Common myeloid progenitor, CD34-positive (primary cell): ENCODE measurements at places on chromosomes 2 and 18.

DNA sequence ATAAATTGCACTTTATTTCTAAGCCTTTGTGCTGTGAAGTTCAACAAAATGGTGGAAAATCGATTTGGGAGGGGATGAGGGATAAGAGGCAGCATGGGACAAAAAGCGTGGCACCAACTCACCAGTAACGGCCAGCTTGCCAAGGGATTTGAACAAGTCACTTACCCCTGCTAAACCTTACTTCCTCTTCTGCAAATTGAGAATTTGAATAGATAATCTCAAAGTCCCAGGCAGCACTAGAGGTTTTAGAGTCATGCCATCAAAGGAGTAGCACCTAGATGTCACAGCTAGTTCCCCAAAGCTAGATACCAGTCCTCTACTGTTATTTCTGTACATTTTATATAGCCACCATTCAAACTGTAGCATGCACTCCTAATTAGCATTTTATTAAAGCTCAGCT lies 83.7 kb upstream of the VRK2 start:
- peak; percentile 22 for DNase-seq
- H3K4me1 ChIP-seq, result no peaks in the 10 kb centered on the region
- H3K36me3 ChIP-seq, result no peaks in the 10 kb centered on the region
- no peak overlapping the region for H3K4me3 ChIP-seq

DNA sequence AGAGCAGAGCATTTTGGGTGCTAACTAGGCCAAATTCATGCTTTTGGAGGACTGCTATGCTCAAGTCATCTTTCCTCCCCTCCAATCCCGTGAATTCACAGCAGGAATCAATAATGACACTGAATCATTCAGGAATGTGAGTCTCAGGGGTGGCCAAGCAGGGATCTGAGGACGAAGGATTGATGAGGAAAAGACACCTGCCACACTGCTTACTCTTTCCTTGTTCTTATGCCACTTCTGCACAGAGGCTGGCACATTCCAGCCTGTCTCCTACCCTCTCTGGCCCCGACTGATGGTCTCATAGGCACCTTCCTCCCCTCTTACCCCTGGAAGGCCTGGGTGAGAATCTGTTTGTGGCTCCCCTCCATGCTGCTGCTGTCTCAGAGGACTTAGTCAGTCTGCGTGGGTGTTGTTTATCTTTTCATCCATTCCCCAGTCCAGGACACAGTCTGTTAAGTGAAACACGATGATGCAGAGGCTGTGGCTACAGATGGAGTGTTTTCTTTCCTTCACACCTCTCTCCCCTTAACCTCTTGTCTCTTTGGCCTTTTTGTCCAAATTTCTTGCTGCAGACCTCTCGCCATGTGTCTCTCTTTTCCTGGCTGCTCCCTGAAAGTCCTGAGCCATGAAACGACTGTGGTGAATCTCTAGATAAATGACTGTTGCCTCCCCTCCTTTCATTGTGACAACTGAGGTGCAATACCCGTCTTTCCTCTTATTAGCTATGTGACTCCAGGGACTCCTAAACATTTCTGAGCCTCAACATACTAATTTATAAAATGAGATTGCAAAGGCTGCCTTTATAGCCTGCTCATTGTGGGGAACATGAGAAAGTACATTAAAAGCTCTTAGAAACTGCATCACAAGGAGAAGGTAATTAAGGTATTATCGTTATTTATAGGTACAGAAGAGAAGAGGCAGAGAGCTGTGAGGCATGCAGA lies 86.9 kb downstream of the RDH14 start:
- H3K36me3 ChIP-seq, result no peaks in the 10 kb centered on the region
- no peaks in the 10 kb centered on the region for H3K27me3 ChIP-seq
- no peak overlapping the region for H3K27ac ChIP-seq
- no peaks in the 10 kb centered on the region for H3K4me1 ChIP-seq
- DNase-seq, result no peak
- H3K4me3 ChIP-seq, result no peak overlapping the region

DNA sequence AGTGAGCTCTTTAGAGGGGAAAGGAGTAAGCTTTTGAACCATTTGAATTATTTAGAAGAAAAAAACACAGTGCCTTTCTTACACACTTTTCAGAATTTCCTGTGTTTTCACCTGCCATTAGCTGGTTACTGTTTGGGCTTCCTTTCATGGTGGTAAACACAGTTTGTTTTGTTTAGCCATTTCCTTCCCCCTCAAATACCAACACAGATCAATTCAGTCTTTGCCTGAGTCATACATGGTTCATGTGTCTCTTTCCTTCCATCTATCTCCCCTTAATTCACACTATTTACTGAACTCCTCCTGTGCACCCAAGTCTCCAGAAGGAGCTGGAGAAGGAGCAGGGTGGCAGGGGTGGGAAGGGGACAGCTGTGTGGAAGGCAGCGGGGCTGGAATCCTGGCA lies 45.0 kb downstream of the TCF7L1 start:
- no peaks in the 10 kb centered on the region for H3K36me3 ChIP-seq
- H3K4me1 ChIP-seq, result no peaks in the 10 kb centered on the region
- H3K27me3 ChIP-seq, result peaks cover 5% of the 10 kb centered on the region
- no peak overlapping the region for H3K4me3 ChIP-seq
- no peak for DNase-seq

DNA sequence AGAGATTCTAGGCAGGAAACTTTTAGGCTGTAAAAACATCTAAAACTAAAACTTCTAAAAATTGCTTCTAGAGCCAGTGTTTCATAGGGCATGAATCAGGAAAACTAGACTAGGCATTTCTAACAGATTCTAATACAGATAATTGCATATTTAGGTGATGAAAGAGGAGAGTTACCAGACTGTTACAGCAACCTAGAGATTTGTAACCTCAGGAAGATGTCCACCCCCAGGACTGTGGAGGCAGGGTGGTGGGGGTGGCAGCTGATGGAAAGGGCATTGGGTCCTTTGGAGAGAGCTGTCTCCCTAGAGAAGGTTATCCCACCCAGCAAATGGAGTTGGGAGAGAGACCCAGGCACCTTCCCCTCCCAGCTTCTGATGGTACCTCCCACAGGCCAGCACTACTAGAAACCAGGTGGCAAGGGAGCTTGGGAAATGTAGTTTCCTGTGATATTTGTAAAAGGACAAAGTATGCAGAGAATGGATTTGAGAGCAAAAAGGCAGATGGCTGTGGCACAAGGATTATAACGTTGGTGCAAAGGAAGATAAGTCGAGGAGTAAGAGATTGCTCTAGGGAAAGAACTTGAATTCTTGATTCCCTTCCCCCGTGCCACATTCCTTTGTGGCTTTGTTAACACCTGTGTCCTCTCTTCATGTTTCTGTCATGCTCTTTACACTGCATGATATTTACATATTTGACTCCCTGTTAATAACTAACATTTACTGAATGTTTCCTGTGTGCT lies 75.6 kb upstream of the MGAT5 start:
- H3K27me3 ChIP-seq, result no peaks in the 10 kb centered on the region
- peaks cover 11% of the 10 kb centered on the region for H3K4me1 ChIP-seq
- no peak overlapping the region for H3K27ac ChIP-seq

- no peaks in the 10 kb centered on the region for H3K36me3 ChIP-seq
- no peak for DNase-seq
- no peaks in the 10 kb centered on the region for H3K27me3 ChIP-seq
- no peak overlapping the region for H3K4me3 ChIP-seq
These were observed 122.1 kb upstream of the MMADHC start for GRCh38 chr2:149709496-149710263.

- H3K4me3 ChIP-seq, result no peak overlapping the region
- H3K4me1 ChIP-seq, result no peaks in the 10 kb centered on the region
- DNase-seq, result peak; percentile 38
- H3K27me3 ChIP-seq, result no peaks in the 10 kb centered on the region
- no peak overlapping the region for H3K27ac ChIP-seq
These were observed 80.8 kb upstream of the LCLAT1 start for GRCh38 chr2:30366199-30366691.

- H3K27me3 ChIP-seq, result no peaks in the 10 kb centered on the region
- no peaks in the 10 kb centered on the region for H3K4me1 ChIP-seq
- no peak overlapping the region for H3K4me3 ChIP-seq
- no peaks in the 10 kb centered on the region for H3K36me3 ChIP-seq
- DNase-seq, result no peak
- no peak overlapping the region for H3K27ac ChIP-seq
These were observed 67.8 kb downstream of the NXPH2 start for GRCh38 chr2:138712212-138712979.

DNA sequence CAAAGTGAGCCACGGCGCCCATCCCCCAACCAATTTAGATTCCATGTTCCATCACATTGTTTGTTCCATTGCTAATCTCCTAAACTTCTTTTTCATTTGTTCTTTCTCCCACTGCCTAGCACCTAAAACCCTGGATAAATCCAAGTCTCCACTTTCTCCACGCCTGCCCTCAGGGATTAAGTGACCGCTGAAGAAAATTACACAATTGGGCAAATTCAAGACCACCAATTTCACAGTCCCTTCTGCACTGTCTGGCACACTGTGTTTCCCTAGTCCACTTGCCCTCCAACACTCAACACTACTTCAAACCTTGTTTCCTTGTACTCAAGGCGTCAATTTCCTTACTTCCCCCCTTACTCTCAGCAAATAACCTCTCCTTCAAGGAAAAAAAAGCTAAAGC lies 5.1 kb upstream of the UBXN4 start:
- H3K27ac ChIP-seq, result no peak overlapping the region
- no peaks in the 10 kb centered on the region for H3K36me3 ChIP-seq
- no peaks in the 10 kb centered on the region for H3K4me1 ChIP-seq
- no peak for DNase-seq

DNA sequence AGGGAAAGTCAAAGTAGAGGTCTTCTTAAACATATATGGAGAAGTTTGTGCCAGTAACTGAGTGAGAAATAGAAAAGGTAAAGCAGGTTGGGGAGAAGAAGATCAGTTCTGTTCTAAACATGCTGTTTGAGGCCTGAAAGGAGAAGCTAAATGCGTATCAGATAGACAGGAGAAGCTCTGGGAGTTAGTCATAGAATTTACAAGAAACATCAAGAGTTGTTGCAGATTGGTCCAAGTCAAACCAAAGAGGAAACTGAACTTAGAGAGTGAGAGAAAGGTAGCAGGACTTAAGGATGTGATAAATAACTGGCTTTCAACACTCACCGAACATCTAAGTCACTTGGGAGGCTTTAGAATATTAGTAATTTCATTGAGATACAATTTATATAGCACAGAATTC lies 29.2 kb upstream of the CERS6 start:
- no peaks in the 10 kb centered on the region for H3K4me1 ChIP-seq
- no peaks in the 10 kb centered on the region for H3K36me3 ChIP-seq
- H3K4me3 ChIP-seq, result no peak overlapping the region
- DNase-seq, result no peak
- no peaks in the 10 kb centered on the region for H3K27me3 ChIP-seq
- H3K27ac ChIP-seq, result no peak overlapping the region

- no peaks in the 10 kb centered on the region for H3K36me3 ChIP-seq
- no peak overlapping the region for H3K4me3 ChIP-seq
- no peak for DNase-seq
- no peaks in the 10 kb centered on the region for H3K27me3 ChIP-seq
- H3K4me1 ChIP-seq, result peaks cover 13% of the 10 kb centered on the region
These were observed 1.8 kb upstream of the ACVR1 start for GRCh38 chr2:157877761-157878400.

DNA sequence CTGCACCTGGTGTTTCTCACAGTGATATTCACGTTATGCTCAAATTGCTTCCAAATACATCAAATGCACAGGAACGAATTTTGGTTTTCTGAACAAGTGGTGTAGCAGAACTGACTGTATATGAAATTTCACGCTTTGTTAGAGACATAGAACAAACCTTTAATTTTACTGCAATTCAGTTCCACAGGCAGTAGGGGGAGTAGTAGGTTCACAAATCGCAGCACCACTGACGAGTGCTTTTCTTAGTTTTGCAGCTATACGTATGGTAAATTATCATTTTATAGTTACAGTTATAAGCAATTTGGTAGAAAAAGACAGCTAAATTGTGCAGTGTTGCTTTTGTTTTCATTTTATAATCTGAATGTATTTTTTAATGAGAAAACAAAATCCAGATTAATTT lies 113.3 kb downstream of the KIAA1328 start:
- H3K4me3 ChIP-seq, result no peak overlapping the region
- DNase-seq, result peak; percentile 9
- H3K27me3 ChIP-seq, result no peaks in the 10 kb centered on the region
- H3K36me3 ChIP-seq, result no peaks in the 10 kb centered on the region
- H3K4me1 ChIP-seq, result no peaks in the 10 kb centered on the region
- no peak overlapping the region for H3K27ac ChIP-seq

GRCh38 chr2:201185863-201186262 lies 2.9 kb downstream of the CASP10 start:
- peak overlapping the region; percentile 76 for H3K4me3 ChIP-seq
- H3K36me3 ChIP-seq, result peaks cover 16% of the 10 kb centered on the region
- H3K27ac ChIP-seq, result peak overlapping the region; percentile 6

- no peak for DNase-seq
- no peaks in the 10 kb centered on the region for H3K27me3 ChIP-seq
- peak overlapping the region; percentile 99 for H3K4me3 ChIP-seq
- H3K36me3 ChIP-seq, result no peaks in the 10 kb centered on the region
- H3K27ac ChIP-seq, result peak overlapping the region; percentile 94
- peaks cover 23% of the 10 kb centered on the region for H3K4me1 ChIP-seq
These were observed 729 bp upstream of the SELENOI start for GRCh38 chr2:26345283-26345544.

- no peak overlapping the region for H3K27ac ChIP-seq
- no peaks in the 10 kb centered on the region for H3K4me1 ChIP-seq
- DNase-seq, result no peak
- no peak overlapping the region for H3K4me3 ChIP-seq
- H3K27me3 ChIP-seq, result no peaks in the 10 kb centered on the region
These were observed 35.6 kb downstream of the VIT start for GRCh38 chr2:36731941-36732672.

DNA sequence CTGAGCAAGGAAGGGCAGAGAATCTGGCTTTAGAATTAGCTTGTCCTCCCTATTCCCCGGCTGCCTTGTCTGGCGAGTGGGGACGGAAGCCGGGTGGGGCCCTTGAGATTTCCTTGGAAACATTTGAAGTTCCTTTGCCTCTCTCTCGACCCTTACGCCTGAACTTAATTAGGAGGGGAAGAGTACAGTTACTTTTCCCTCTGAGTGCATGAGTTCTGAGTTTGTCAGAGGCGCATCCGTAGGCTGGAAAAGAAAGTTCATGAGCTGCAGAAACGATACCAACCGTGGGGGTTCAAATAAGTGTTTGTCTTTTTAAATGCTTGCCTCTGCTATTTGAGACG lies 468 bp downstream of the PIKFYVE start:
- peaks cover 4% of the 10 kb centered on the region for H3K36me3 ChIP-seq
- H3K27me3 ChIP-seq, result no peaks in the 10 kb centered on the region
- peak; percentile 71 for DNase-seq
- H3K27ac ChIP-seq, result peak overlapping the region; percentile 86
- peak overlapping the region; percentile 81 for H3K4me3 ChIP-seq

DNA sequence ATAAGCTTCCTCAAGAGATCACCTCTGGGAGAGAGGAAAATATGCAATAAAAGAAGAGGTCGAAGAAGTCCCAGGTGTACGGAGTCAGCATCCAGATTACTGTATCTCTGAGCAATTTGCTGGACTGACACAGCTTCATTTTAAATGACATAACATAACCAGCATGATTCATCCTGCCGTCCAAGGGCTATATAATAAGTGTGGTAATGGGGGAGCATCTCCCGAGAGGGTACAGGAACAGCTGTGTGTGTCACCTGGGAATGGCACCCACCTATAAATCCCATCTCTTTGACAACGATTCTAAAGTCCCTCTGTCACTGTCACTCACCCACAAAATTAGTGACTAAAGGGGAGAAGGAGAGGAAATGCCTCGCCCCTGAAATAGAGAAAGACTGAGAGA lies 19.3 kb upstream of the FZD7 start:
- H3K4me3 ChIP-seq, result no peak overlapping the region
- no peaks in the 10 kb centered on the region for H3K4me1 ChIP-seq
- no peak for DNase-seq
- no peaks in the 10 kb centered on the region for H3K36me3 ChIP-seq
- H3K27ac ChIP-seq, result no peak overlapping the region

GRCh38 chr2:79887747-79888374 lies 375.0 kb downstream of the CTNNA2 start:
- no peaks in the 10 kb centered on the region for H3K4me1 ChIP-seq
- H3K27ac ChIP-seq, result no peak overlapping the region
